Nucleus accumbens (tissue), 56 donors: ENCODE measurements at places on chromosomes 4 and X.

- DNase-seq = no peak
Measured at GRCh38 chr4:2932951-2933565, 30.1 kb downstream of the NOP14 start.

DNA sequence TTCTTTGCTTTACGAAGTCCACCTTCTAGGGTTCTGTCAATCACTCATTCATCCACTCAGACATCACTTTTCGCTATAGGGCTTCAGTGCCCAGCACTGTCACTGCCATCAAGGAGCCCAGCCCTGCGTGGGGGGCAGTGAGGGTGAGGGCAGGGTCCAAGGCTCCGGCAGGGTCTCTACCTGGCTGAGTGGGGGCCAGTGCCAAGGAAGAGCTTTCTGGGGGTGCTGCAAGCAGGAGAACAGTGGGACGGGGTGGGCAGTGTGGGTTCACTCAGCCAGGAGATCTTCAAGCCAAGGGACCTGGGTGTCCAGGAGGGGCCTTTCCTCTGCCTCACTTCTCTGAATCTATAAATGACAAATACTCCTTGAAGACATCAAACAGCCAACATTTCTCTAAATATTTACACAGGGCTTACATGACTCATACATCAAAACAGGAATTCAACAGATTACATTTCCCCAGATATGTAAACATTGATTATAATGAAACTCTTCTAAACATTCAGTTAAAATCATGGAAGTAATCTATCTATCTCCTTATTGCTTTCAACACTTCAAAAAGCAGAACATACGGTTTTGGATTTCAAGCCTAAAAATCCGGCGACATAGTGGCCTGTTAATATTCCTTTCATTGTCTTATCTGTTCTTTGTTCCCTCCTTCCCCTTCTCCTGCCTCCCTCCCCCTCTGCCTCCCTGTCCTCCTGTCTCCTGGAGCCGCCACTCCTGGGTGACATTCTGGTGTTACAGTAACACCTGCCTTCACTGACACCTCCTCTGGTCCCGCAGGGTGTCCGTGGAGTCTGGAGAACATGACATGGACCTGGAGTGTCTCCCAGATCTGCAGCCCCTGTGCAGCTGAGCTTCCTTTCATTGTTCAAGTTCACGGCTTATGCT, 94.4 kb upstream of the ADRA2C start:
- DNase-seq = no peak

- no peak for DNase-seq
Measured at GRCh38 chr4:107896158-107896645, 35.1 kb upstream of the CYP2U1 start.

- no peak for DNase-seq
Measured at GRCh38 chr4:26866781-26867180, 6.1 kb downstream of the STIM2 start.

DNA sequence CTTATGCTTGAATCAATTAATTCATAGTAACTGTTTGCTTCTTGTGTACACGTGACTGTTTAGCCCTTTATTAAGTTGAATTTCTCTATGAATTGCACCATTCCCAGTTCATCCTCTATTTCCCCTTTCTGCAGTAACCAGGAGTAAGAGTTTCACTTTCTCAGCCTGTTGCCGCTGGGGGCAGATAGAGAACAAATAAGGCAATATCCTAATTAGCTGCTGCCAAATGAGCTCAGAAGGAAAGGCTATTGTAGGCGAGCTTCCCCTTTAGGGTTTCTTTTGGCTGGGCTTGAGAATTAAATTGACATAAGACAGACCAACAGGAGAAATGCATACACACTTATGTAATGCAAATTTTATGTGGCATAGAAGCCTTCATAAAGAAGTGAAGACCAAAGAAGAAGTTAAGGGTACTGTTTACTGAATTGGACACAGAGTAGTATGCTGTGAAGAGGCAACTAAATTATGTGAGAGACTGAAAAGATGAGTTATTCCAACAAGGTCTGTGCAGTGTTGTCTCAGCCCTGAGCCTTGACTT, 1594.7 kb downstream of the TECRL start:
- no peak for DNase-seq

DNA sequence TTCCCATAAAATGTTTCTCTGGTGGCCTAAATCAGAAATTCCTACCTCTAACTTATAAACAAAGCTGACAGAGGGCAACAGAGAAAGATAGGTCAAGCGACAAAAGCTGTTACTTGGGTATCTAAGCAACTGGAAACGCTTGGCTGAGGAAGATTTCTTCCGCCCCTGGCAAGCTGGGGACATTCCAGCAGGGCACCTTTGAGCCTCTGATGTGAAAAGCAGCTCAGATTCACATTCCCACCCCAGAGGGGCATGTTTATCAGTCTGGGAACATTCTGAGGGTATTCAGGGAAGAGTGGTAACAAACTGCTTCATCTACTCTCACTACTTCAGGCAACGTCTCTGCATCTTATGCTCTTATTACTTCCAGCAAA, 3.5 kb upstream of the CDS1 start:
- no peak for DNase-seq

DNA sequence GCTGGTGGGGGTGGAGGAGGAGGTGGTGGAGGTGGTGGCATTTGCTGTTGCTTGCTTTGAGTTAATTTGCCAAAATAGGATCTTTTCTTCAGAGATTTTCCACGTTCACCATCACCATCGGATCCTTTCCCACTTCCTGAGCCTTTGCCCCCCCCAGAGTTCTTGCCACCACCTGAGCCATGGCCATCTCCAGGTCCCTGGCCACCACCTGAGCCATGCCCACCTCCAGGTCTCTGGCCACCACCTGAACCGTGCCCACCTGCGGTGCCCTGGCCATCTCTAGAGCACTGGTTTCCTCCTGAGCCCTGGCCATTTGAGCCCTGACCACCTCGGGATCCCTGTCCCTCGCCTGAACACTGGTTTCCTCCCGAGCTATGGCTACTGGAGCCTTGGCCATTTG, 1.9 kb downstream of the IRS4 start:
- DNase-seq = no peak

DNA sequence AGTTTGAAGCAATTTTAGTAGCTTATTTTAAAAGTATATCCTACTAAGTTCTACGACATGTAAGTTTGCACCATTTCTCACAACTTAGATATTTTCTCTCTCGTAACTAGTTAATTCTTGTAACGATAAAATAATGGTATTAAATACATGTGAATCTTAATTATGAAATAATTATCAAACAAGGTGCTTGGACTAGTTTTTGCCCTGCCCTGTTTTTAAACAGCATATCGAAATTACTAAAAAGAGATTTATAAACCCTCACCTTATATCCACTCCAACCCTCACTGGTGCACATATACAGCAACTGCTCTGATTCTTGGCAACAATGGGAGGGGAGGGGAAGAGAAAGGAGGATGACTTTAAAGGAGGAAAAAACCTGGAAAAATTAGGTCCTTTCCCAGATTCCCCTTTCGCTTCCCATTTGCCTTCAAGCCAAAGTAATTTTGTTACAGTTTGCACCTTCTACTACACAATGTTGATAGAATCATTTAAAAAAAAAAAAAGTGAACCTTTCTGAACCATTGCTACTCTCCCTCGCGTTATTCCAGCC, 820 bp upstream of the MAB21L2 start:
- no peak for DNase-seq

DNA sequence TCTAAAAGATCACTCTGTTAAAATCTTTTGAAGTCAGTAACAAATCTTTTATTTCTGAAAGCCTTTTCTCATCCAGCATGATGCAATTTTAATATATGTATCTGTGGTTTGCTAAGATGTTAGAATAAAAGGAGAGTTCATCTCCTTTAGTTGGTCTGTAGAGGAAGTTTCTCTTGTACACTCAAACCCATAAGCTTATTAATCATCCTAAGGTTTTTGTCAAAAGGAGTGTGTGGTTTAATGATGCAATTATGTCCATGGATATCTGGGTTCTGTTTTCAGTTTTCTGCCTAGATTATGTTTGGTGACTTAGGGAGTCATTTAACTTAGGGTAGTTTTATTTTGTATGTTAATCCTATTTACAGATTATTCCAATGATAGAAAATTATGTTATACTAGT, 52.1 kb upstream of the NDST4 start:
- no peak for DNase-seq

- DNase-seq = no peak
Measured at GRCh38 chrX:39477762-39478120, 620.0 kb downstream of the BCOR start.

DNA sequence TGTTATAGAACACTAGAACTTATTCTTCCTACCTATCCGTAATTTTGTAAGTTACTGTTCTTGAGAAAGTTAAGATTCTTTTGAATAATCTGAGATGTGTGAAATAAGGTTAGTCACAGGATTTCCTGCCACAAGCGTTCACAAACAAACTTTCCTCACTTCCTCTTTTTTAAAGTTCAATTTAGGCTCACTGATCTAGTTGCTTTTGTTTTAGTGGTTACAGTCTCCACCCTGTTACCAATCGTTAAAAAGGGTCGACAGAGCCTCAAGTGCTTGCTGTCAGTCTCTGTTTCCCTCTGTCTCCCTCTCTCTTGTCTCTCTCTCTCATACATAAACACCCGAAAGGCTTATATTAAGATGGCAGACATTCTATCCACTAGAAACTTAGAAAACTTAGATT, 35.9 kb upstream of the STK26 start:
- no peak for DNase-seq

DNA sequence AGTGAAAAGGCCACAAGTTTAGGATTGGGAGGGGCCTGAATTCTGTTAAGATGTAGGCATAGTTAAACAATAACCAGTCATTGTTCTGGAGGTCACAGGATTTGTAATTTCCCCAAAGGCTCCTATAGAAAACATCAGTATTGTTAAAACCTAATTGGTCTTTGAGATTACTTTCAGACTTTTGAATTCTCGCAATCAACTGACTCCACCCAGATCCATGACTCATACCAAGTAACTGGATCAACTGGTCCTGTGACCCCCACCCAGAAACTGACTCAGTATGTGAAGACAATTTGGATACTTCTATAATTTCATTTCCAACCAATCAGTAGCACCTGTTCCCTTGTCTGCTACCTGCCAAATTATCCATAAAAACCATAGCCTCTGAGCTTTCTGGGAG, 28.4 kb downstream of the MAGEB16 start:
- no peak for DNase-seq

- no peak for DNase-seq
Measured at GRCh38 chr4:112664611-112665010, 27.7 kb downstream of the LARP7 start.

DNA sequence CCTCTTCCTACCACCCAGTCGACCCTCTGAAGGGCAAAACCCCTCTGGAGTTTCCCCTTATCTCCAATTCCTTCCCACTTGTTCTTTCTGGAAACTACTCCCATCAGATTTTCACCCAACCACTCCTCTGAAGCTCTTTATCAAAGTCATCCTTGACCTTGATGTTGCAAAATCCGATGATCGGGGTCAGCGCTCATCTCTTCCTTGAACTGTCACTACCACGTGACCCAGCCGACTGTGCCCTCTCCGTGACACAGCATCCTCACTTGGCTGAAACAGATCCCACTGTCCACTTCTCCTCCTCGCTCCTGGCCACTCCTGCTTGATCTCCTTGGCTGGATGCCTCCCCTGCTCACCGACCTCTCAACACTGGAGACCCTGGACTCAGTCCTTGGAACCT, 1.1 kb downstream of the CFAP99 start:
- no peak for DNase-seq

DNA sequence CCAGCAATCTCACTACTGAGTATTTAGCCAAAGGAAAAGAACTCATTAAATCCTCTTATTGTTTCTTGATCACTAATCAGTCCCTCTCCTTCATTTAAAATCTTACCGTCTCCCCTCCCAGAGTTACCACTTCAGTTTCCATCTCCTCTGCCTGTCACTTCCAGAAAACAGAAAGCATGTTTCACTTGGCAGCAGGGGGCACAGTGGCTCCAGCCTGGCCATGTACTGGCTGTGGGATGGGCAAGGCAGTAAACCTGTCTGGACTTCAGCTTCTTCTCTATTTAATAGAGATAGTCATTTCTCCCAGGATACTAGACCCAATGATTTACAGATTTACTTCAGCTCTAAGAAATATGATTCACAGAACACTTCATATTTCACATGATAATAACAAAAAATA, 63.2 kb downstream of the CD40LG start:
- DNase-seq = no peak

DNA sequence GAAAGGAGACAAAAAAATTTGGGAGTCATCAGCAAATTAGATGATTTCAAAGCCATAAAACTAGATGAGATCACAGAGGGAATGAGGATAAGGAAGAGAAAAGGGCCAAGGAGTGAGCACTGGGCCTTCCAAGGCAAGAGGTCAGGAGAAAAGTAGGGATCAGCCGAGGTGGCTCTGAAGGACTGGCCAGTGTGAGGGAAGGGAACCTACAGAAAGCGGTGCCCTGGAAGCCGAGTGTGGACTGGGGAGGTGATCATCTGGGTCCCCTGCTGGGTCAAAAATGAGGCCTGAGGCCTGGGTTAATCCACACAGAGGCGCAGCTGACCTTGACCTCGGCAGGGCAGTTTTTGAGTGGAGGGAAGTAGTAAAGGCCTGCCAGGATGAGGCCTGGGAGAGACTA, 133.8 kb downstream of the SMIM20 start:
- DNase-seq = no peak
